Psoas muscle (tissue), 8 donors: ENCODE measurements at places on chromosomes 13 and 19. TPM values are rescaled to one million over a fixed set of nuclear protein-coding genes. Genes with fewer than 3 reads are reported as not detected.
A peak's percentile ranks its signal among the peaks of the same experiment; 100 is the strongest.

The ZNF628 gene
- 12.2 TPM for polyA plus RNA-seq

The IGSF23 gene
- not detected for polyA plus RNA-seq

GRCh38 chr19:1104311-1105007 is 665 bp downstream of the GPX4 start:
- DNase-seq = peak; percentile 91

DNA sequence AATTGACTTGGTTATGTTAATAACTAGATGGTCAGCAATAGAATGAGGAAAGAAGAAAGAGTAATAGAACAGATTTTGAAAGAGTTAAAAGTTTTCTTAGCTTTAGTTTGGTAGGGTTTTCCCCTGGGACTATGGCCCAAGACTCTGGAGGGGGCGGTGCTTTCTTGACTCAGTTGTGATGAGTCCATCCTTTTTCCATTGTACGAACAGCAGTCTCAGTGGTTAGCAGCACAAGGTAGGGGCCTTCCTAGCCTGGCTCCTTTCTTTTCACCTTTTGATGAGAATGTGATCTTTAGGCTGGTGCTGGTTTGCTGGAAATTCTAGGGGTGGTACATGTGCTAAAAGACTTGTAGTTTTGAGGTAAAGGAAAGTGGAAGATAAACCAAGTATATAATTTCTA is 38.8 kb downstream of the ZNF506 start:
- DNase-seq = no peak

The PCSK4 gene
- polyA plus RNA-seq = 0.74 TPM

The TYROBP gene
- polyA plus RNA-seq = 10.6 TPM

- no peak for DNase-seq
These were observed 275.3 kb upstream of the KLF12 start for GRCh38 chr13:74409551-74409950.

The ZNF136 gene
- polyA plus RNA-seq = 1.8 TPM

GRCh38 chr13:98187965-98188261 is 10.8 kb upstream of the RNF113B start:
- DNase-seq = no peak

DNA sequence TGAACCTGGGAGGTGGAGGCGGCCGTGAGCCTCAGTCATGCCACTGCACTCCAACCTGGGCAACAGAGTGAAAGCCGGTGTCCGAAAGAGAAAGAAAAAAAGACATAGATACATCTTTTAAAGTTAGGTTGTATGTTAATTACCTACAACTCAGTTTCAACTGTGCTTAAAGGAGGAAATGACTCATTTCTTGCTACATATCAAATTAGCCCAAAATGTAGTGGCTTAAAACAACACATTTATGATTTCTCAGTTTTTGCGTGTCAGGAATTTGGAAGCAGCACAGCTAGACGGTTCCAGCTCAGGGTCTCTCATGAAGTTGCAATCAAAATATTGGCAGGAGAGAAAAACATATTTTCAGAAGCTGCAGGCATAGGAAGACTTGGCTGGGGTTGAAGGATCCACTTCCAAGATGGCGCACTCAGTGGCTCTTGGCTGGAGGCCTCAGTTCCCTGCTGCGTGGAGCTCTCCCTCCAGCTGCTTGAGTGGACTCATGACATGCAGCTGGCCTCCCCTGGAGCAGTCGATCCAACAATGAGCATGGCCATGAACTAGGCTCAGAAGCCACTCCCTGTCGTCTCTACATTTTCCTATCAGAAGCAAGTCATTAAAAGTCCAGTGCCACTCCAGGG is 7.1 kb downstream of the LDLR start:
- DNase-seq = peak; percentile 73

The MEDAG gene
- polyA plus RNA-seq = 5.3 TPM

GRCh38 chr13:102235689-102236088 is 166.2 kb downstream of the FGF14 start:
- DNase-seq = no peak
